ENCODE measurements at places on chromosomes 16 and 17.
A peak's percentile ranks its signal among the peaks of the same experiment; 100 is the strongest.

DNA sequence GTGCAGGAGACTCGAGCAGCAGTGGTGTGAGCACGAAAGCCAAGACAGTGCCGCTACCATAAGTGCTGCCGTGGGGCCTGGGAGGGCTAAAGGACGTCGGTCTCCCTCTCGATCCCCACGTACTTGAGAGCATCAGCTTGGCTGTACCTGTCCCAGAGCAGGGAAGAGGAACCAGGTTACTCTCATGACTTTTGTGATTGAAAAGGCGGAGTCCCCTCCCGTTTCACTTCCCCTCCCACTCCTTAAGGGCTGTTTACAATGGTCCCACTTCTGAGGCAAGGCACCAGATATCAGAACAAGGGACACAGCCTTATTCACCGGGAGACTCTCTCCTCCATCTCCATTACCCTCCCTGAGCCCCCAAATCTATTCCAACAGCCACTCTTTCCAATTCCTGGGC, 20.1 kb downstream of the CNTNAP1 start:
- no peak for DNase-seq

- DNase-seq = no peak
Measured at GRCh38 chr16:27312580-27313421, 973 bp upstream of the IL4R start.

DNA sequence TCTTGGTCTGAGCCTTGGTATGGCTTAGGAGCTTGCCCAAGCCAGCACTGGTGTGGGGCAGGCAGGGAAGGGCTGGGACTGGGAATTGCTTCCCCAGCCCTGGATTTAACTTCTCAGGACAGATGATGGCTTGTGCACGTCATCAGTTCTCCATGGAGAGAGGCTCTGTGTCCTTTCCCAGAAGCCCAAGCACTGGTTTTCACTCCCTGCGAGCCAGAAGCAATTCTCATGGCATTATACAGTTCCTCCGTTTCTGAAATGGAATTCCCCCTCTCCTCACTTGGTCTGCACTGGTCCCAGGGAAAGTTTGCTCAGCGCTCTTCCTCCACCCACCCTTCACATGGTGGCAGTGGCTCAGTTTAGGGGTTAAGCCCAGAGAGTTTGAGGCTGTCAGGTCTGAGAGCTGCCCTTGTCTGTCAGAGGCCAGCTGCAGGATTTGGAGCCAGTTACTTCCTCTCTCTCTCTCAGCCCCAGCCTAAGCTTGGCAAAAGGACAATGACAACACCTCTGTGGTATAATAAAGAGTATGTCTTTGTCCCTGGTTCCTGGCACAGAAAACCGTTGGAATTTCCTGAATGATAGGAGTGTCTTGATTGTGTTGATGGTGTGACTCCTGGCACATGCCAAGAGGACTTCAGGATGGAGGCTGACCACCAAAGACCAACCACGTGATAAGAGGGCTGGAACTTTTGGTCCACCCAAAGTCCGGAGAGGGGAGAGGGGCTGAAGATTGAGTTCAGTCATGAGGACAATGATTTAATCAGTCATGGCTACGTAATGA, 219.6 kb upstream of the TNRC6C start:
- DNase-seq = peak; percentile 34

- DNase-seq = no peak
Measured at GRCh38 chr16:84331998-84332780, 36.1 kb upstream of the ATP2C2 start.

- no peak for DNase-seq
Measured at GRCh38 chr16:78836802-78837491, 737.5 kb downstream of the WWOX start.

- DNase-seq = peak; percentile 26
Measured at GRCh38 chr16:30381291-30382041, 895 bp downstream of the SEPTIN1 start.

- no peak for DNase-seq
Measured at GRCh38 chr16:47528431-47528830, 67.3 kb downstream of the PHKB start.

GRCh38 chr16:56939801-56940200, 7.9 kb downstream of the HERPUD1 start:
- peak; percentile 49 for DNase-seq

- DNase-seq = no peak
Measured at GRCh38 chr16:70476272-70477020, 22.1 kb downstream of the FCSK start.

- DNase-seq = no peak
Measured at GRCh38 chr16:74455213-74455612, 33.9 kb upstream of the CLEC18B start.

DNA sequence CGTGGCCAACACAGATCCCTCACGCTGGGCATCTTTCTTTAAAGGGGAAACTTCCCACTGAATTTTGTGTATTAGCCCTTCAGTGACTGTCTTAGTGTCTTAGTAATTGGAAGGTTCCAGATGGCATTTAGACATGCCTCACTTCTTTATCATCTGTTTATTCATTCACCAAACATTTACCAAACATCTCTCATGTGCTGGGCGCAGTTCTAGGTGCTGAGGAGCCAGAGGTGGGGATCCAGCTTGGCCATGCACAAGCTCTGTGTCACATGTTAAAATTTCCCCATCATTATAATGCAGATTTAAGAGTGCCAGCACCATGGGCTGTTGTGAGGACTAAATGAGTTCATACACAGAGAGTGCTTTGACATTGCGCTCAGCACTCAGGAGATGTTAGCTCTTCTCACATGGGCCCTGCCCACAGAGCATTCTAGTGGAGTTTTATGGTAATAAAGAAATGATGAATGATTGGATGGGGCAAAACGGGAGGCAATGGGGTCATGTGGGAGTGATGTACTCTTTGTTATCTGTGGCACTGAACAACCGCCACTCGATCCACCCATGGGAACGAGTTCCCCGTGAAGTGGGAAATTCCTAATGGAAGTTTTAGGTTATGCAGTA, 119.7 kb downstream of the SNX29 start:
- DNase-seq = no peak

DNA sequence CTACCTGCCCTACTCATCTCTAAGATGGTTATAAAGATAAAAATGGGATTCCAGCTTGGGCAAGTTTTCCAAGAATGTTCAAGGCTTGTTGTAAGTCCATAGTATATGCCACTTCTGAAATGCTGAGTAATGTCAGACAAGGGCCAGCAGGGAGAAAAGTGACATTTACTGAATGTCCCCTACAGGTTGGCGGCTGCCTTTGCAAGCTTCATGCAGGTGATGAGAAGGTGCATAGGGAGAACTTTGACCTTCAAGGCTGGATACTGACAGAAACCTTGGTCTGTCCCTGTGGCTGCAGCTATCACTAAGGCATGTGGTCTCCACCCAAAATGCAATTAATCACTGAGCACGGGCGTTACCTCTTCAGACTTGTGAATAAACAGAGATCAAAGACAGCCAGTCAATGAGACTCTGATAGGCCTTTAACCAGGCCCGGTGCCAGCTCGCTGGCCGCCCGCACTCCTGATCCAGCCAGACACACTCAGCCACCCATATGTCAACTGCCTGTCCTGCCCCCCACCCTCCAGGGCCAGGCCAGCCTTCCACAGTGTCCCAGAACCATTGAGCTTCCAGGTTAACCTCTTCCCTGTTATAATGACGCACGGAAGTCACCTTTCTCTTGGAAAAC, 26.8 kb upstream of the AXIN2 start:
- DNase-seq = peak; percentile 85

- DNase-seq = no peak
Measured at GRCh38 chr17:37833237-37833859, 88.5 kb upstream of the HNF1B start.

DNA sequence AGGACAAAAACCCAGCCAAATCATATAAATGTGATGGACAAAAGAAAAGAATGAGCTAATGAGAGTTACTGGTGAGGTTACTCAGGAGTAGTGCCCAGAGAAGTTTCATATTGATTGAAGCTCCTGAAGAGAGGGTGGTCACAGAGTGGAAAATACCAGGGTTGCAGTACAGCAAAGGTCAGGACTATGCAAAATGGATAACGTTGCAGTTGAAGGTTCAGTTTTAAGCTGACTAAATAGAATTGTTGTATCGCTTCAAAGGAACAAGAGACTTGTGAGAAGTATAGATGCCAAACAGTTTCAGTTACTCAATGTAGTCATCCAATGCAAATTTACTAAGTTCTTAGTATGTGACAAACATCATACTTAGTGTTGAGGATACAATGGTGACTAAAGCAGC, 47.1 kb downstream of the ABCA8 start:
- DNase-seq = no peak

DNA sequence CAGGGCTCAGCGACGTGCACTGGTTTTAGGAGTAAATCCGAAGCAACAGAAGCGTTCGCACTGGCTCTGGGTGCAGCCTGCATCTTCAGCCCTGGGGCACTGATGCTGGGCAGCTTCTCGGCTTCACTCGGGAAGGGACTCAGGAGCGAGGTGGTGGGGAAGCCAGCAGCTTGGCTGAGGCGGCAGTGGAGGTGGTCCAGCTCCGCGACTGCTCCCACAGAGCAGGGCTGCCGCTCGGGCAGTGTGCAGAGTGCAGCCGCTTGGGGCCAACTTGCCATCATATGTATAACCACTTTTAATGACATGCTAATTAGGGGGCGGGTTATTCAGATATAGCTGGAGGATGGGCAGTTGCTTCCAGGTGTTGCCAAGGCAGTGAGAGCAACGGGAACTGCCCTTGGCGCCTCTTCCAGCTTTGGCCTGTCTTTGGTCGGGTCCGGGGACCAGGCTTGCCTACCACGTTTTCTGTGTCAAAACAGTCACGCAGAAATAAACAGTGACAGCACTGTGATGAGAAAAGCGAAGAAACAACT, 26.7 kb downstream of the METRNL start:
- DNase-seq = no peak

DNA sequence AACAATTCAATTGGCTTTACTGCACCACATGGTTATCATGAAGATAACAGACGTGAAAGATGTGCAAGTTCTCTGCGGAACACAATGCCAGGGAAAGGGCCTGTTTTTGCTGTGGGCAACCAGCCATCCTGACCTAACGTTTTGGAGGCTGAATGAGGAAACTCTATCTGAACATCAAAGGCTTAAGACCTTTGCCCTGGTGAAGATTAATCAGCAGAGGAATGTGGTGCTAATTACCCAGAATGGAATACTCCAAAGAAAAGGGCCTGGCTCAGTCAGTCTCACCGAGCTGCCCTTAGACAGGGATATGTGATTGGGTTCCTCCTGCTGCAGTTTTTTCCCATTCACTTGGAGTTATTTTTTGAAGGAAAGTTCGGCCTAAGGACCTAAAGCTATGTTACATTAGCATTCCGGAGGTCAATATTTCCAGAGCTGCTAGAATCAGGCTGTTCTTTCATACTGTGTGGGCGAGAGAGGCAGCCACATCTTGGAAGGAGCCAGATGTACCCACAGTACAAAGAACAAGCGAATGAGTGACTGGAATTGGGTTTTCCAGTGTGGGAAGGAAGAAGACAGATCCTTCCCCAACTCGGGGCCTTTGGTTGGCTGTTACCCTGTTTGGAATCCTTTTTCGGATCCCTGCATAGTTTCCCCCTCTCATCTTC, 15.5 kb downstream of the ASIC2 start:
- DNase-seq = no peak

DNA sequence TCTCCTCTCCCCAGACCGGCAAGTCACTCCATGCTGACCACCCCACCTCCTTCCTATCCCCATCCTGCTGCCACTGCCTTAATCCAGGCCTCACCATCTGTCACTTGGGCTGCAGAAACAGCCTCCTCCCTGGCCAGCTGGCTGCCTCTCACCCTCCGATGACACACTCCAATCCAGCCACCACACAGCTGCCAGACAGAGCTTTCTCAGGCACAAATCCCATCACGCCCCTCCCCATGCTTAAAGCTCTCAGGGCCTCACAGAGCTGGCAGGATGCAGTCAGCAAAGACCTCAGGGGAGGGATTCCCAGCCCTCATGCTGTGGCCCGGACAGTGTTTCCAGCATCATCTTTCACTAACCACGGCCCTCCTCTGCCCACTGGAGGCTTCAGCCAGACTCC, 13.7 kb downstream of the CAMKK1 start:
- peak; percentile 26 for DNase-seq

DNA sequence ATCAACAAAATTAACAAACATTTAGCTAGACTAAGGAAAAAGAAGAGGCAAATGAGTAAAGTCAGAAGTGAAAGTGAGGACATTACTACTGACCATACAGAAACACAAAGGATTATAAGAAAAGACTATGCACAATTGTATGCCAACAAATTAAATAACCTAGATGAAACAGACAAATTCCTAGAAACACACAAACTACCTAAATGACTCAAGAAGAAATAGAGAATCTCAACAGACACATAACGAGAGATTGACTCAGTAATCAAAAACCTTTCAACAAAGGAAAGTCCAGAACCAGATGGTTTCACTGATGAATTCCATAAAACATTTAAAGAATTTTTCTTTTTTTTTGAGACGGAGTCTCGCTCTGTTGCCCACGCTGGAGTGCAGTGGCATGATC, 35.7 kb upstream of the MYLK3 start:
- no peak for DNase-seq

GRCh38 chr17:82117139-82118090, 19.4 kb upstream of the FASN start:
- DNase-seq = no peak

DNA sequence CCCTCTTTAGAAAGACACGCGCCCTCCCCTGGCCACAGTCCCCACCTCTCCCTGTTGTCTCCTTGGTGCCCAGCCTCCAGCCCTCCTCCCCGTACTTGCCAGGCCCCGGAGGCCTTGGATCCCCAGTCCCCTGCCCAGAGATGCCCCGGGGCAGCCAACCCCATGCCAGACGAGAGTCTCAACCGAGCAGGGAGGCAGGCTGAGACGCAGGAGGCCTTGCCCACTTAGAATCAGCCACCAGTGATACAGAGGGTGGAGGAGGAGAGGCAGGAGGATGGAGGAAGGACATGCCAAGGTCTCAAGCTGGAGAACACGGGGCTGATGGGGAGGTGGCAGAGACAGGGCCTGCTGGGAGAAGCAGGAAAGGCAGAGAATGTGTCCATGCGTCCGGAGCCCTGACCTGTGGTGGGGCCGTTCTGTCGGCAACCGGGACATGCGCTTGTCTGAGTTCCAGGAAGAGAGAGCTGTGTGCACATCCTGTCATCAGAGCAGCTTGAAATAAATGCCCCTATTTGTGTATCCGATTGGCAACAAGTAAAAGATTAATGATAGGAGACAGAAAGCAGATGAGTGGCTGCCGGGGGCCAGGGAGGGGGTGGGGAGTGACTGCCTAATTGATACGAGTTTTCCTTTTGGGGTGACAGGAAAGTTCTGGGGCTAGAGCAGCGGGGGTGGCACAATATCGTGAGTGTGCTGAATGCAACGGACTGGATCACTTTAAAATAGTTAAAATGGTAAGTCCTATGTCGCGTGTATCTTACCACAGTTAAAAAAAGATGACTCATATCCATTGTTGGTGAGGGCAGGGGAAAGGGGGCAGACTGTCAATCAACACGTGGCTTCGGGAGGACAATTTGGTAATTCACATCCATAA, 44.7 kb upstream of the MEAK7 start:
- DNase-seq = no peak

All from NCI-H510A treated with DMSO at 0.1 percent for 48 hours (cell line).